ENCODE measurements at places on chromosomes 2 and 18.

DNA sequence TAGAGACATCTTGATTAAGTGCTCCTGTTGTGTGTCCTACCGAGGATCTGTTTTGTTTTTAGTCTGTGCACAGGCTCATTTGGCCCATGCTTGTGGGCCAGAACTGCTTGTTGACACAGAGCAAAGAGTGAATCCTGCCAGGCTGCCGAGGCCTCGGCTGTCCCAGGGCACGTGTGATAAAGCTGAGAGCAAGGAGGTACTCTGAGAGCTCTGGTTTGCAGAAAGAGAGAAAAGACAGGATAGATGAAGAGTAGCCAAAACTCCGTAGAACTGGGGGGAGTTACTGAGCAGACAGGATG is 175.1 kb downstream of the FAM210A start:
- DNase-seq = no peak

GRCh38 chr18:61582202-61582710 is 249.0 kb downstream of the CDH20 start:
- peak; percentile 64 for DNase-seq

- DNase-seq = no peak
Observed at GRCh38 chr2:10753156-10753555, 31.7 kb downstream of the ATP6V1C2 start.

- no peak for DNase-seq
Observed at GRCh38 chr2:194870974-194871535, 786.0 kb upstream of the SLC39A10 start.

DNA sequence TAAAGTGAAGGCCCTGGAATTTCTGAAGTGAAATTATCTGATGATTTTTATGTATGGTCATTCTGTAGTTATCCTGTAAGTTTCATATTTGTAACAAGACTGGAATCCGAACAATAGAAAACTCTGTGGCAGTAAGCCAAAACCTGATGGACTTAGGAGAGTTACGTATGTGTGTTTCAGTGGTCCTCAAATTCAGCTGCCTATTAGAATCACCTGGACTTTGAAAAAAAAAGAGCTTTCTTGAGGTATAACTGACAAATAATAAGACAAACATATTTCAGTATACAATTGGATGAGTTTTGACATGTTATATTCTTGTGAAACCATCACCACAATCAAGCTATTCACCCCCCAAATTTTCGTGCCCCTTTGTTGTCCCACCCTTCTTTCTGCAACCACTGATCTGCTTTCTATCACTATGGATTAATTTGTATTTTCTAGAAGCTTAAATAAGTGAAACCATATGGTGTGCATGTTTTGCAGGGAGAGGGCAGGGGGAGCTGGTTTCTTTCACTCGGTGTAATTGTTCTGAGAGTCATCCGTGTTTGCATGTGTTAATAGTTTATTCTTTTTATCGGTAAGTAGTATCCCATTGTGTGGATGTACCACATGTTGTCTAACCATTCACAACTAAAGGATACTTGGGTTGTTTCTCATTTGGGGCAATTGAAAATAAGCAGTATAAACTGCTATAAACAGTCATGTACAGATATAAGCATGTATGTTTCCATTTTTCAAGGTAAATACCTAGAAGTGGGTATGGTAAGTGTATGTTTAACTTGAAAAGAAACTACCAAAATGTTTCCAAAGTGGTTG is 50.2 kb upstream of the EML4 start:
- DNase-seq = no peak
